ENCODE measurements at places on chromosomes 13 and 19.

DNA sequence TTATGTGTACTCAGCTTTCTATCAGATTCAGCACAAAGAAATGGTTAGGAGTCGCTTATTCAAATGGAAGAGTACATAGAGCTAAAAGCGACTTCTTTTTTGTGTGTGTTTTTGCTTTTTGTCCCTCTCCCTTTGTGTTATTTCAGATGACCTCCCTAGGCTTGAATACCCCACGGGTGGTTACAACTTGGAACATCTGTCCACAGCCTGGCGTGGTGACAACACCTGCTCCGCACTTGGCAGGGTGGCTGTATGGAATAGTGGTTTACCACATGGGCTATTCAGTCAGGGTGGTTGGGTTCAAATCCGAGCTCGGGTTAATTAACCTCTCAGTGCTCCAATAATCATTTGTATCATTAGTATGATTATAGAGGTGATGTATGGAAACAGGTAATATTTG lies 151.6 kb upstream of the FREM2 start:
- no peak for DNase-seq

DNA sequence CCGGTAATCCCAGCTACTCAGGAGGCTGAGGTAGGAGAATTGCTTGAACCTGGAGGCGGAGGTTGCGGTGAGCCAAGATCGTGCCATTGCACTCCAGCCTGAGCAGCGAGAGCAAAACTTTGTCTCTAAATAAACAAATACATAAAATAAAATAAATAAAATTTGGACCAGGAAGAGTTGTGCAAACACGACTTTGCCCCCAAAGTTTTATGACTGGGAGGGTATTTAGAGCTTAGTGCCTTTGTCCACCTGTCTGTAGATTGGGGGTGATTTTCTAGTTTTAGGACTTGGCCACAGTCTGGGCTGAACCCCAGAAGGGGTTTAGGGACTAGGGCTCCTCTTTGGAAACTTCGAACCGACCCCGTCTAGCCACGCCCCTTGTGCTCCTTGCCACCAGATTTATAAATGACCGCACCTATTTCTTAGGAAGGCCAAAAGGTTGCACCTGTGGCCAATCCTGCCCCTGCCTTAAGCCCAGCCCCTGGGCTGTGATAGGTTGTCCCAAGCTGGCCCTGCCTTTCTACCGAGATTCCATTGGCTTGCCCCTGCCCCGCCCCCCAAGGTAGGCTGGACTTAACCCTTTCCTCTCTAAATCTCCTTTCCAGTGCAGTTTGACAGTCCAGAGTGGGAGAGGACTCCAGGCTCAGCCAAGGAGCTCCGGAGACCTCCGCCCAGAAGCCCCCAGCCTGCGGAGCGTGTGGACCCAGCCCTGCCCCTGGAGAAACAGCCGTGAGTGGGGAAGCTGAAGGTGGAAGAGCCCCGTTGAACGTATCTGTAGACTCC lies 5.3 kb downstream of the SHD start:
- DNase-seq: no peak

DNA sequence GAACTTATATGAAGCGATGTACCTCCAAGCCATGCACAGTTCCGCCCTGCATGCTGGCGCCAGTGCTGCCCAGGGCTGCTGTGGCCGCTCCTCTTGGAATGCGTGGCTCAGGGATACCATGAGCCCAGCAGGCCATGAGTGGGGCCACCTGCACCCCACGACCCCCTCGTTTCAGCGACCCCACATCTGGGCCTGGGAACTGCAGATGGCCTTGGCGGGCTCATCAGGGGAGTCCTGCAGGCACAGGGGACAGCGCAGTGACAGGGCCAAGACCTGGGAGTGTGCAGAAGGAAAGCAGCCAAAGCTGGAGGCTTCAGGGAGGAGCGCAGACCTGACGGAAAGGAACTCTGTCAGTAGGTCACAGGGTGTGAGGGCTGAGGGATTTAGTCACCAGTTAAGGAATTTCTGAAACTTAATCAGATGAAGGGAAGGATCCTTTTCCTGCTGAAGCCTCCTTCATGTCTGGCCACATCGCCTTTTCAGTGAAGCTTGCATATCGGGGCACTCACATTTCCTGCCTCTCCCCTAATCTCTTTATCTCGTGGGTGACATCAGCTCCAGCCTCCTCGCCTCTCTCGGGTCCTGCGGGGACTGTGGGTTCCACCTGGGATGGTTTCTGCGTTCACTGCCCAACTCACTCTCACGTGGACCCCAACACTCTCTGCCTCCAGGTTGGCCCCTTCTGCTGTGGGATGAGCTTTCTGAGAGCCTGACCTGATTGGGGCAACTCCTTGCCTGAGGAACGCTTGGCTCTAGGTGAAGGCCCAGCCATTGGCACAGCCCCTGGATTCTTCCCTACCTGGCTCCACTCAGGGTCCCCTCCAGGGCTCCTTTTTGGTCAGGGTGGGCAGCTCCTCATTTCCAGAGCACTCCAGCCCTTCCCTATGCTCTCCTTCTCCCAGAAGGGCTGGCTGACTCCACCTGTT lies 123.5 kb downstream of the CRYL1 start:
- DNase-seq: no peak

DNA sequence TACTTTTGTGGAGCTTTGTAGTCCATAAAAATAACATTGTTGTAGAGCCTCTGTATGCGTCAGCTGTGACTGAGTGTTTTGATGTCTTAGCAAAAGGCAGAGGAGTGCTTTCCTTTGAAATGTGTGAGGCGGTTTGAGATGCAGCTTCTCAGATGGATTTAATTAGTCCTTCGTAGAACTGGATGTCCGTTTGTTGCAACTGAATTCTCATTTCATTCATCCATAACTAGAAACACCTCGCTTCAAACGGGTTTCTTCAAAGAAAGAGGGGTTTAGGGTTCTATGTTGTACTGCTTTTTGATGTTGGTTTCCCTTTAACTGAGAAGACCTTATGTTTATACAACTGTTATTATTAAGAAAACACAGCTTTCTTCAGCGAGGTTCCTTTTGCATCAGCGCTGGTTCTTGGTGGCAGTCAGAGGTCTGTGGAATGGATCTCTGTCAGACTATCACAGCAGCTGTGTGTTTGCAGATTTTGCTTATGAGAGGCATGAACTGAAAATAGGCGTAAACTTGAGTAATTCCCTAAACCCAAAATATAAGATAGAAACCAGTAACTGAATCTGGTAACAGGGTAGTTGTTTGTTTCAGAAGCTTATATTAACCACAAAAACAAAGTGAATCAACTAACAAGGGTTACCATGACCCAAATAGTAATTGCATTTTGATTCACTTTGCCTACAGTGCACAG lies 194.4 kb downstream of the GGACT start:
- DNase-seq: no peak

DNA sequence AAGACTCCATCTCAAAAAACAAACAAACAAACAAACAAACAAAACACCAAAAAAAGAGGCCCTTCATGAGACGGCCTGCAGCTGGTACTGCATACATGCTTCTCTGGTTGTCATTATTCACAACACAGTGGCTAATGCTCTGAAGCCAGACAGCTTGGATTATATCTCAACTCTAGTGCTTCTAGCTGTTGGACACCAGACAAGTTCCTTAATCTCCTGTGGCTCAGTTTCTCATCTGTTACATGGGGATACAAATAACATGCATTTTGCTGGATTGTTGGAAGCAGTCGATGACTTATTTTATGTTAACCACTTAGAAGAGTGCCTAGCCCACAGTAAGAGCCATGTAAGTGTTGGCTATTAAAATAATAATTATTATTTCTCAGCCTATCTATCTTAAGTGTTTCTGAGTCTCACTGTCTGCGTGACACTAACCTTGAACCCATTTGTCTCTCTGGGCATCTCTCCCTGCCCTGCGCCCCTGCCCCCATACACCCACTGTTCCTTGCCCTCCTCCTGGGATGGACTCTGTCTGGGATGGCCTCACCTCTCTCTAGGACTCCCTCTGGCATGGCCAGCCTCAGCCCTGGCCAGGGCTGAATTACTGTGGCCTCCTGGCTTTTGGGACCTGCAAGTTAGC lies 3.1 kb upstream of the JUNB start:
- peak; percentile 38 for DNase-seq

GRCh38 chr13:97130190-97130589 lies 91.9 kb upstream of the MBNL2 start:
- DNase-seq: no peak

DNA sequence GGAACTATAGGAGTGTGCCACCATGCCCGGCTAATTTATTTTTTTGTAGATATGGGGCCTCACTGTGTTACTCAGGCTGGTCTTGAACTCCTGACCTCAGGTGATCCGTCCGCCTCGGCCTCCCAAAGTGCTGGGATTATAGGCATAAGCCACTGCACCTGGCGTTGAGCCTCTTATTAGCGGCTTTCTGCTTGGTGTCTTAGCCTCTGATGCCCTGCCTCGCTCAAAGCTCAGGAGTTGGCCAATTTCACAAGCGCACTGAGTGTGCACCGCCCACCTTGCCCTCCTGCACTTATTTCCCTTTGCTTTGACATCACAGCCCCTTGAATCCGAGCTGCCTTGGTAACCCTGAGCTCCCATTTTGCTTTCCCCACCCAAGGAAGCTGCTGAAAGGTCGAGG lies 10.1 kb downstream of the YIPF2 start:
- no peak for DNase-seq

DNA sequence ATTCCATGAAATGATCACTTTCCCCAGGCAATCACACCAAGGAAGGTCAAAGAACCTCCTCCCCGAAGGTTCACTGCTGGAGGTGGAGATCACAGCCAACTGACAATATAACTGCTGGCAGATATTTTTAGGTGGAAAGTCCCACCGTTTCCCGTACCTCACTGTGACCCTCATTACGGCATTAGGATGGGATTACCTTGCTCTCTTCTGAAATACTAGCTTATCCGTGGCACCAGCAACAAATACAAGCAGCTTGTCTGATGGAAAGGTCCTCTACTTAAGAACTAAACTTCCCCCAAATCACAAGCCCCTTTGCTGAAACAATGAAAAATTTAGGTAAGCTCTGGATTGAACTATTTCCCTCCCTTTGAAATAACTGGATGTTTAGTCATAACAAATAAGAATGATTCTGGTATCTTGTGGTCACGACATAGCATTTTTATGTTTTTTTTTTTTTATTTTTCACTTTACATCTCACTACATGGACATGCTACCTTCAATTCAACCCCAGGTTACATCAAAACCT lies 178.9 kb downstream of the COL4A1 start:
- DNase-seq: no peak

- DNase-seq: no peak
These were observed 1199.9 kb upstream of the SPRY2 start for GRCh38 chr13:81540777-81541176.

GRCh38 chr13:30004204-30004603 lies 153.8 kb upstream of the UBL3 start:
- no peak for DNase-seq

DNA sequence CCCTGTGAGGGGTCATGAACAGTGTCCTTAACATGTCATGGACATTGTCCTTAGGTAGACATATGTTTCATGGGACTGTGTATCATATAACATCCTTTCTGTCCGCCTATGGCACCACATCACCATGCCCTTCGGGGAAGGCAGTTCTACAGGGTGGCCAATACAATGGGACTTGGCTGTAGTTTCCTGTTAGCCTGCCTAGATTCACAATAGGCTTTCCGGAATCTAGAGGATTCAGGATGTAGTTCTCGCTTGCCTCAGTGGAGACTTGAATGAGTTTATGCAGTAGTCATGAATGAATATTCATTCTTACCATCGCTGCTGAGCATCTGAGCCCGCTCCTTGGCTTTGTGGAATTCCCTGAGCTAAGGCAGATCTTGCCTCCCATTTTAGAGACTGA lies 100.5 kb downstream of the DNAJC15 start:
- no peak for DNase-seq

DNA sequence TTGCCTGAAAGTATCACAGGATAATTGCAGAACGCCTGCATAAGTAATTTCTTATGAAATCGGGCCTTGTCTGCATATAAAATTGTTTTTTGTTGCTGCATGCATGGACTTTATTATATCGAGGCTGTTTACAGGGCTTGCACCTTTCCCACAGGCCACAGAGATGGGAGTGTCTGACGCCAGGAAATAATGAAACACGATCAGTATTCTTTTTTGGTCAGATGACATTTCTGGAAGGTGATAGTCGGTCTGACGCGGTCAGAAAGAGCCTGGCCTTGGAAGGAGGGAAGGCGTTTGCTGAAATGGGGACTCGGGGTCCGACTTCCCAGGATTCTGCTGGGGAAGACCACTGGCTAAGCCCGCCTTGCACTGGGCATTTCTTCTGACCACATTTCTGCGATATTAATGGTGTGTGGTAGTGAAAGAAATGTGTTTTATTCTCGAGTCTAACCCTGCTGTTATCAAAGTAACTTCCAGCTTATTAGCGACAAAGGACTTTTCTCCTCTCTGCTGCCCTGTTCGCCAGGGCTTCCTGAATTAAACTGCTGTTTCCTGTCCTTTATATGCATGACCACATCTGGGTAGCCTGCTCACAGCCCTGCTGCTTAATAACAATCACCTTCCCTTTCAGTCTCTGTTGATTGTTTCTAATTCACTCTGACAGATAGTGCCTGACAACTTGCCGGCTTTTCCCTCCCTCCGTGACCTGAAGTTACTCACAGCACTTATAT lies 11.6 kb upstream of the ZNF536 start:
- no peak for DNase-seq

- no peak for DNase-seq
These were observed 832.0 kb upstream of the SLITRK5 start for GRCh38 chr13:86839221-86839620.

GRCh38 chr19:14502334-14503092 lies 6.6 kb upstream of the GIPC1 start:
- no peak for DNase-seq

DNA sequence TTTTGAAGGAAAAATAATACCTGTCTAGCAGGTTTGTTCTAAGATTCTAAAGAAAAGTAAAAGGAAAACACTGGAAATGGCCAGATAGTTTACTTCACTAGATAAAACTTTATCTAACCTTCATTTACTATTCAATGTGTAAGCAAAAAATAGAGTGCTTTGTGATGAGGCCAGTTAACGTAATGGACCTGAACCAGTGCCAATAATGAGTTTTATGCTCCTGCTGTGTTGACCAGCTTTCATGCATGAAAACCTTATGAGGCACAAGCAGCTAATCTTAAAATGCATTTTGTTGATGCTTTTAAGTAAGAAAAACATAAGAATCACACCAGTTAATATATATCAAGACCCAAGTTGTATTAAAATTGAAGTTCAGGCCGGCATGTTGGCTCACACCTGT lies 617.2 kb upstream of the GPC6 start:
- DNase-seq: no peak

DNA sequence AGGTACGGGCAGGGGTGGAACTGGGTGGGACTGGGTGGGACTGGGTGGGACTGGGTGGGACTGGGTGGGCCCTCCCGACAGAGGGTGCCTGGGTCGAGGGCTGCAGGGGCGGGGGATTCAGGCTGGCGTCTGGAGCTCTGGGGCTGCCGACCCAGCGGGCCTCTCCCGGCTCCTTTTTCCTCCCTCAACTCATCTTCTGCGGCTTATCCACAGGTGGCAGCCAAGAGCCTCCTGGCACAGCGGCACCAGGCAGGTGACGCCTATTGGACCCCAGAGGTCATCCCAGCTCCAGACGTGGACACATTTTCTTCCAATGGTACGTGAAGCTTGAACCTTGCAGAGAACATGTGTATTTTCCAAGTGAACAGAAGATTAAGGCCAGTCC lies 533 bp downstream of the ZNF544 start:
- no peak for DNase-seq

GRCh38 chr19:44891016-44891882 lies at the start of gene TOMM40:
TOMM40 (plus strand) TSS chr19:44891254; CDS start chr19:44891416, 162 bp downstream.
- DNase-seq: no peak

- no peak for DNase-seq
These were observed 692.6 kb downstream of the DIAPH3 start for GRCh38 chr13:59471106-59471505.
